ENCODE measurements at places on chromosomes 7 and 10. TPM values are rescaled to one million over a fixed set of nuclear protein-coding genes. Genes with fewer than 3 reads are reported as not detected.

Gene AASS
- 80.6 TPM for polyA plus RNA-seq

Gene FAM25A
- not detected for polyA plus RNA-seq

Gene CFTR
- 11.3 TPM for polyA plus RNA-seq

Gene SDK1
- 7.1 TPM for polyA plus RNA-seq

Gene CCDC3
- 14.2 TPM for polyA plus RNA-seq

Gene CYP2C8
- polyA plus RNA-seq, result 12.4 TPM

Gene SLC29A4
- polyA plus RNA-seq, result 17.1 TPM

- no peak for DNase-seq
These were observed 43.5 kb upstream of the TCERG1L start for GRCh38 chr10:131355056-131355455.

DNA sequence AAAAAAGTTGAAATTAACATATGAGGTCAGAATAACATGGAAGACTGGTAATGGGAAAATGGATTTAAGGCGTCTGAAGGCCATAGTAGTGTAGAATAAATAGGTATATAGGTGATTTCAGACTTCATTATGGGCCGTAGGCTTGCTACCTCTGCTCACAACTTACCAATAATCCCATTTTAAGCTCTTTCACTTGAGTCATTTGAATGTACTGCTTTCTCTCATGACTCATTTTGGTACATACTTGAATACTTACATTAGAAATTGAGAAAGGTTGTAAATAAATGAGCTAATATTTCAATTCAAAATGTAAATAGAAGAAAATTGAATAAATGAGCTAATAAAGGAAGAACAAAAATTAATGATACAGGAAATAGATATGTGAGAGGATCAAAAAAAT is 42.2 kb upstream of the NEUROD6 start:
- no peak for DNase-seq

DNA sequence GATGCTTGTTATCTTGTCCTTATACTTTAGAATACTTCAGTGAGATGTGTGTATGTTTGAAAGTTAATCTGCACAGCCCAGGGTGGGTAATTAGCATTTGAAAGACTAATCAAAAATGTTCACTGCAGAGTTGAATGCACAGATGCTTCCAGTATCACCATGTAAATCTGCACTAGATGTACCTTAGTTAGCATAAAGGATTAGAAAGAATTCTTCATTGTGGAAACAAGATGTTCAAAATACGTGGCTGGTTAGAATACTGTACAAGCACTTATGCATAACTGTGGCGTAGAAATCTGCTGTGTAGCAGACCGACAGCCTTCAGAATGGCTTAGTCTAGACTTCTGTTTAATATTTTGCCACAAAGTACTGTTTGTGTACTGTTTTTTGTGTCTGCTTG is 2.2 kb upstream of the TMEM168 start:
- no peak for DNase-seq

DNA sequence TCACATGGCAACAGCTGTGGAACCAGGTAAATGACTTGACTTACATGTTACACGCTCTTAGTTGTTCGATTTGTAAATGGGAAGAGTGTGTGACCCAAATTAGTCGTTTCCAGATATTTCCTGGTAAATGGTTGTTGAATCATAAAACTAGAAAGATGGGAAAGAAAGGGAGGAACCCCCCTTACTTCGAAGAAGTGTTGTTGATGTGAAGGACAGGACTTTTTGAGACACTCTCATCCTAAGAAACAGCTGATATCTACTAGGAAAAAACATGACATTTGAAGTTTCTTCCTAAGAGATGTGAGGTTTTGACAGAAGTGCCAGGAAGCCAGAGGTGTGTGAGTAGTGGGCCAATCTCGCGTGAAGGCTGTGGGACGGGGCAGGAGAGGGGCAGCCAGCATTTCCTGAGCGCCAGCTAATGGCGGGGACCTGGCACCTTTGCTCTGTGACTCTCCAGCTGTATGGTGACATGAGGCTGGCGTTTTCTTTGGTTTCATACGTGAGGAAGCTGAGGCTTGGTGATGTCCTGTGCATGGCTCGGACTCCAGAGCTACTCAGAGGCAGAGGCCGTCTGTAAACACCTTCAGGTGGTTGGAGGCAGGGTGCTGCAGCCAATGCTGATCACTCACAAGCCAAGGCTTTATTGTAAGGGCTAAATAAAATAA is 53.7 kb downstream of the IKZF1 start:
- no peak for DNase-seq

- no peak for DNase-seq
These were observed 8.9 kb upstream of the CTBP2 start for GRCh38 chr10:125169279-125169678.

- no peak for DNase-seq
These were observed 283.6 kb downstream of the BICC1 start for GRCh38 chr10:58796242-58796641.

- no peak for DNase-seq
These were observed 5.1 kb upstream of the CSGALNACT2 start for GRCh38 chr10:43132867-43133787.

All from left kidney (tissue), 8 donors.